Mucosa of gallbladder (tissue), 1 donor: ENCODE measurements at places on chromosomes 1 and 21. TPM values are rescaled to one million over a fixed set of nuclear protein-coding genes. Genes with fewer than 3 reads are reported as not detected.

- no peak for DNase-seq
Measured at GRCh38 chr1:109773900-109774485, 10.3 kb upstream of the EPS8L3 start.

SLC37A1 gene
- 56.2 TPM for total RNA-seq

- DNase-seq: no peak
Measured at GRCh38 chr1:158422212-158422611, 3.8 kb downstream of the OR10K2 start.

DNA sequence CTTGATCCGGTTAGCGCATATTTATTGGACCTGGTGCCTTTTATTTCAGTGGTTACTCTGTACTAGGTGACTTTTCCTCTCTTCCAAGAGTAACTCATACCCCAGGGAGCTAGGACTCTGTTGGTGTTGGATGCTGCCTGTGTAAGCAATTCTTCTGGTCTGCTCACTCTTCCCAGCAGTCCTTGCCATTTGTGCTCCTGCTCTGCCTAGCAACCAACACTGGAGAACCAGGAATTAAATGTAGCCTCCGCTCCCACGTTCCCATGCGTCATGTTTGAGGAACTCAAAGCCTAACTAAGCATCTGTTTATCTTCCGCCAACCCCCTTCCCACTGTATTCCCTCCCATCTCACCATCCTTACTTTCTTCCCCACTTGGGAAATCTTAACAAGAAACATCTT, 65.7 kb upstream of the RAVER2 start:
- DNase-seq: no peak

GRCh38 chr1:224301391-224301790, 28.6 kb downstream of the NVL start:
- DNase-seq: no peak

GRCh38 chr1:110434946-110435345, 16.0 kb upstream of the PROK1 start:
- DNase-seq: no peak

DNA sequence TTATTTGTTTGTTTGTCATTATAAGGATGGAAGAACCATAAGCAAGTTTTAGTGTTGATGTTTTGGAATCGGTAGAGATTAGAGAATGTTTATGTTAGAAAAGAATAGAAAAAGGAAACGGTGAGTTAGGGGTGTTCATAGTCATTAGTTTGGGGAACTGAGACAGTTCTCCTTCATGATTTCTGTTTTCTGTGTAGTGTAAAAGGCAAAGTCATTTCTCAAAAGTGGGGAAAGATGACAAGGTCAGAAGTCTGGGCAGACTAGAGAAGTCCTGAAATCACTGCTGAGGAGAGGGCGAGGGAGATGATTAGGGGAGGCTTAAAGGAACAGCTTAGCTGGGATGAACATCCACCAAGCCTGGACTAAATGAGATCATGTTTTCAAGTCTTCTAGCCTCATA, 498.9 kb downstream of the TTLL7 start:
- DNase-seq: no peak

- no peak for DNase-seq
Measured at GRCh38 chr1:64861611-64862010, 104.7 kb downstream of the JAK1 start.

DNA sequence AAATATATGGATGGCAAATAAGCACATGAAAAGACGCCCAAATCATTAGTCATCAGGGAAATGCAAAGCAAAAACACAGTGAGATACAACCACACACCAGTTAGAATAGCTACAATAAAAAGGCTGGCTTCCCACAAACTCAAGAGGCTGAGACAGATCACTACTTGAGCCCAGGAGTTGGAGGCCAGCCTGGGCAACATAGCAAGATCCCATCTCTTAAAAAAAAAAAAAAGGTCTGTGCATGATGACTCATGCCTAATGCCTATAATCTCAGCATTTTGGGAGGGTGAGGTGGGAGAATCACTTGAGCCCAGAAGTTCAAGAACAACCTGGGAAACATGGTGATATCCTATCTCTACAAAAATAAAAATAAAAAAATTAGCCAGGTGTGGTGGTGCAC, 19.8 kb downstream of the LDLRAD1 start:
- no peak for DNase-seq

GRCh38 chr1:223748405-223748772, 36.0 kb downstream of the CAPN2 start:
- no peak for DNase-seq

DNA sequence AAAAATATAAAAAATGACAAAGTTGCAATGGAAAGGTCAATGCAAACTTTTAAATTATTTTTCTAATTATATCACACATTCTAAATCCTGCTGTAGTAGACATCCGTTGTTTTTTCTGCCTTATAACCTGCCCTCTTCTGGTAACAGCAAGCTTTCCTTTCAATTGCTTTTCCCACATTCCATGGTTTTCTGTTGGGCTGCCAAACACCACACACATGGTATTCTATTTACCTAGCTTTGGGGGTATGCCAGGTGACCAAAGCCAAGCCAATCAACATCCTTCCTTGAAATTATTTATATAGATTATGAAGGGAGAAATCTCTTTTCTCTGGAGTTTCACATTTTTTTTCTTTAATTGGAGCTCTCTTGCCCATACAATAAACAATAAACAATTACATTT, 3.4 kb upstream of the LAMC1 start:
- DNase-seq: peak; percentile 22

CELSR2 gene
- 20.9 TPM for total RNA-seq

DNA sequence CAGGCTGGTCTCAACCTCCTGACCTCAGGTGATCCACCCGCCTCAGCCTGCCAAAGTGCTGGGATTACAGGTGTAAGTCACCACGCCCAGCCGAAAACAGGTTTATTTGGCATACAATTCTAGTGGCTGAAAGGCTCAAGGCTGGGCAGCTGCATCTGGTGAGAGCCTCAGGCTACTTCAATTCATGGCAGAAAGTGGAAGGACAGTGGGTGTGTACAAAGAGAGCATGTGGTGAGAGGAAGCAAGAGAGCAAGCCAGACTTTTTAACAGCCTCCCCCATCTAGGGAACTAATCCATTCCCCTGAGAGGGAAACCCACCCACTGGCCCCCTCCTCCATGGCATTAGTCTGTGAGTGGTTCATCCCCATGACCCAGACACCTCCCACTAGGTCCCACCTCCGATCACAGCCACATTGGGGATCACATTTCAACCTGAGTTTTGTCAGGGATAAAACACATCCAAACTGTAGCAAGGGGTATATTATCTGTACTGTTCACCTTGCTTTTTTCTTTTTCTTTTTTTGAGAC, 9.5 kb downstream of the BMP8A start:
- DNase-seq: no peak

SYTL1 gene
- 48.5 TPM for total RNA-seq

CRYAA gene
- not detected for total RNA-seq

GRCh38 chr1:242004751-242005495, 6.0 kb upstream of the MAP1LC3C start:
- no peak for DNase-seq

DDR2 gene
- total RNA-seq: 48.3 TPM

RXRG gene
- 1.0 TPM for total RNA-seq
